ENCODE measurements at places on chromosomes 7 and 10. TPM values are rescaled to one million over a fixed set of nuclear protein-coding genes. Genes with fewer than 3 reads are reported as not detected.

DNA sequence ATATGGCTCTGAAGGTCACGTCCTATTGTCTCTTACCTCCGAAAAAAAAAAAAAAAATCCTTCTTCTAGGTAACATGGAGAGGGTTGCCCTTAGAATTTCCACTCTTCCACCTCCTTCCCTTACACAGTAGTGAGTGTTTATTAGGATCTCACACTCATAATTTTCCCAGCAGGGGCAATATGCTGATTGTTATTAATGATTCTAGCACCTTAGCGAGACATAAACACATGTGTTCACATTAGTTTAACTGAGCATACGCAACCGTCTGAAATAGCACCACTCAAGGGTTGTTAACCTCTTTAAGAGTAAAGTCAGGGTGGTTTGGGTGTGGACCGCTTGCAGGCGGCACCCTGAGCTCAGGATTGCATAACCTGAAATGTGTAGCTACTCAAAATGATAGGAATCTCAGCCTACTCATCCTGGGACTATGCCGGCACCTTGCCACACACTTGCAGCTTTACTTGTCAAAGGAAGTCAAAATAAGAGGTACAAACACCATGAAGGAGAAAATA, 52.2 kb downstream of the CPEB3 start:
- no peak for DNase-seq

DNA sequence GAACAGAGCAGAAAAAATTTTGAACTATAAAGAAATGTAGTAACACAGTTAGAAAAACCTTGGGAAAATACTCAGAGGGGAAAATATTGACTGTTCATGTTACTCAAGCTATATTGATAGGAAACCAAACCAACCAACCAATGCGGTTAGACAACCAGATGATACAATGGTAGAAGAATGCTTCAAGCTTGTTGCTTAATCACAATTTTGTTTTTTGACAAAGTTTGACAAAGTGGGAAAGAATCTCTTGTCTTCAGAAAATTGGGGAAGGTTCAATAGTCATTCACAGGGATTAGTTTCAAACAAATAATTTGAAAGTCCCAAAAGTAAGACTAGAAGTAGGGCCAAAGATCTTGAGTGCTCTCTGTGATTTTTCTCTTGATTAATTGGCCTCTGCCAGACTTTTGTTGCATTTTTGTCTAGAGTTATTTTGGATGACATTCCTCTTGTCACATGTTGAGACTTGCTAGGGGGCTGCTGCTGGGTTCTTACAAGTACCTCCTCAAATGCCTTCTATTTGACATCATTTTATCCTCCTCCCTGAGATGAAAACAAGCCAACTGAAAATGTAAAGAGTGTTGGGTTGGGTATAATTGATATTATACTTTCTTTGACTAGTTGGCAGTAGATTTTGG, 233.1 kb upstream of the PHYHIPL start:
- DNase-seq = peak; percentile 21

SLC39A12 gene
- total RNA-seq = not detected

HOXA5 gene
- total RNA-seq = 1.9 TPM

- no peak for DNase-seq
These were observed 88.5 kb upstream of the ZNF479 start for GRCh38 chr7:57220746-57221145.

OR2A12 gene
- total RNA-seq = not detected

GRCh38 chr7:26500749-26501352, 209.2 kb downstream of the SNX10 start:
- peak; percentile 30 for DNase-seq

GRCh38 chr7:4267341-4268039, 414.6 kb upstream of the FOXK1 start:
- no peak for DNase-seq

ADRB1 gene
- 0.06 TPM for total RNA-seq

DNA sequence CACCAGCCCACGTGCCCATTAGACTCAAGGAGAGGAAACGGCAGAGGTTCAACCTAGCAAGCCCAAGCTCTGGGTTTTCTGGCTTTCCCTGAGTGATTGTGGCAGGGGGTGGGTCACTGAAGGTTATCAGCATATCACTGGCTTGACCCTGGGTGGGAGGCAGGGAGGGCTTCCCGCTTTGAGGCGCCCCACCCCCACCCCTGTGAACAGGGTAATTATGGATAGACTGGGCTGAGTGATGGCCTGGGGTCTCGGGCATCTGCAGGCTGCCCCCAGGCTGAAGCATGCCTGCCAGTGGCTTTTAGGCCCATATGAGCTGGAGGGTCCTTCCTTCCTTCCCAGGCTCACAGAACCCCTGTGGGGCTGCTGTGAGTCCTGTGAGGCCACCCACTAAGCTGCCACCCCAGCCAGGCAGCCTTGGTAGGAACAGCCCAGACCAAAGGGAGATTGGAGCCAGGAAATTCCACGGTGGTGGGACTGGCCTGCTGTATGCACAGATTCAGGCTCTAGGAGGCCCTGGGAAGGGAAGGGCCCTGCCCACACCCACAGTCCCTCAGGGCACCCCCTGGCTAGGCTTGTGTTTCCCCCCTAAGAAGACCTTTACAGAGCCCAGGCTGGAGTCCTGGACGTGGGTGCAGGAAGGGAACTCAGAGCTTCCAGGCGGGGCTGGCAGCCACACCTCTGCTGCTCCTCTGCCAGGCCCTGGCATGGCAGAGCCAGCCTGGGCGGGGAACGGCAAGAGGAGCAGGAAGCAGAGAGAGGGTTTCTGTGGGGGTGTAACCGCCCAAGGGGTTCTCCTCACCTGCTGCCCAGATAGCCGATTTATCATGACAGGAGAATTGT, 33.1 kb downstream of the GPRIN2 start:
- DNase-seq = no peak

GIMAP4 gene
- total RNA-seq = not detected

ZDHHC16 gene
- 70.6 TPM for total RNA-seq

- DNase-seq = no peak
These were observed 117.5 kb upstream of the WNT16 start for GRCh38 chr7:121211253-121211652.

DNA sequence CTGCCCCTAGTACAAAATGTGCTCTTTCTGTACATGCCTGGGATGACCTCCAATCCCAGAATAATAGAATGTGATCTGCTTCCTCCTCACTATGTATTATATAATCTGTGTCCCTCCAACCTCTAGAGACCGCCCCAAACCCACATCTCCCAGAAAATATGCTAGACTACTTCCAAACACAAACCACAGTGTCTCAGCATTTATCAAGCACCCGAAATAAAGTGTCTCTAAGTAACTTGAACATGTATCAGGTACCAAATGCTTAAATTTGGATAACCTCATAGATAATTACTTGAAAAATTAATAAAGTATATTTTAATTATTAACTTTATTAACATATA, 16.1 kb downstream of the LYZL1 start:
- no peak for DNase-seq

CCDC3 gene
- total RNA-seq = 0.48 TPM

DNA sequence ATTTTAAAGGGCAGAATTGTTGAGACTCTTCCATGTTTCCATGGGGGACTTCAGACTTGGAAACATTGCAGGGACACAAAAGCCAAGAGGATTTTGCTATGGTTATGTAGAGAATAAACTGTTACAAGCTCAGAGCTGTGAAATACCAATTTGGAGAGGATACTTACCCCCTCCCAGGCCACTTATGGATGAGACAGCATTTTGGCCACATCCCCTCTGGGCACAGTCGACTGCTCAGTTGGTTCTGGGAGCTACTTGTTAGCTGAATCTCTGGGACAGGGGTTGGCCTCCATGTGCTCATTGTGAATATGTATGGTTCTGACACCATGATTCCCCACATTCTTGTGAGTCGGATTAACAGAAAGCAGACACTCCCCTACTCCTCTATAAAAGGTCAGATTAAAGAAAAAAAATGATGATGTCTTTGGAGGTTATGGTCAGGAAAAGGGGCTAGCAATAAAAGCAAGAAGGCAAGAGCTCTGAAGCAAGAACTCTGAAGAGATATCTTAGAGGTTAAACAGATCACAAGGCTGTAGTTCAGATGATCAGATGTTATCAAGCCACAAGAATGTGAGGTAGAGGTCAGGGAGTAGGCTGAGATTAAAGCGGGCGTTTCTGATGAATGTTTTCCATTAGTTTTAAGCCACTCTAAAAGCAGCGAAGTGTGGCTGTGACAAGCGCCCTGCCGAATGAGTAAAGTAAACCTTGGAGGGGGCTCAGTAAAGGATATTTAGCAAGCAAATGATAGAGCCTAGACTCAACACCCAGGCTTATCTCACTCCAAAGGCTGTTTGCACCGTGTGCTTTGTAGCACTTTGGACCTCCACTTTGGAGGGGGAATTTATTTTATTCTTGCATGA, 17.2 kb downstream of the STAMBPL1 start:
- no peak for DNase-seq

GRCh38 chr10:19325581-19325980, 277.0 kb downstream of the MALRD1 start:
- peak; percentile 3 for DNase-seq

CDC14C gene
- not detected for total RNA-seq

GRCh38 chr7:140033036-140033435, 29.7 kb downstream of the PARP12 start:
- peak; percentile 81 for DNase-seq

WEE2 gene
- total RNA-seq = 0.03 TPM

DNA sequence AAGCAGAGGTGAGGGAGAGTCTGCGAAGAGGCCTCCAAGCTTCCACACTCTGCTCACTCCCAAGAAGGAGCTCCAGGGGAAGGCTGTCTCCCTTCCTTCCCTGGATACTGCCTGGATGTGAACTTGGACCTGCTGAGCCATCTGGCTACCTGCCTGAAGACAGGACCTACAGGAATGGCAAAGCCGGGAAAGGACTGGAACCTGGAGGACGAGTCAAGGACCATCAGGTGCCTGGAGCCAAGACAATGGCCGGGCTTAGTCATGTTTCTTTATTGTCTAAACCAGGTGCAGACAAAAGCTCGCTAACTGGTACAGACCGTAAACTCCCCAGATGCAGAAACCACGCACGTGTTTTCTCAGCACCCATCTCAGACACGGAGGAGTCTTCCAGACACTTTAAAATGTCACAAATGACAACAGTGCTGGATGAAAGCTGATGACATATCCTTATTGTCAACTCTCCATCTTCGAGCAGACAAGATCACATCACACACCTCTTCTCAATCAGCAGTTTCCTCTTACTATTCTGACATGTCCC, 12.1 kb downstream of the ASB13 start:
- DNase-seq = no peak

- no peak for DNase-seq
These were observed 144.5 kb downstream of the ANKRD7 start for GRCh38 chr7:118368958-118369357.
